ENCODE measurements at places on chromosomes 16 and 17.

- DNase-seq: no peak
Observed at GRCh38 chr17:13583996-13584700, 17.6 kb downstream of the HS3ST3A1 start.

GRCh38 chr16:49844359-49844758, 11.6 kb downstream of the ZNF423 start:
- no peak for DNase-seq

DNA sequence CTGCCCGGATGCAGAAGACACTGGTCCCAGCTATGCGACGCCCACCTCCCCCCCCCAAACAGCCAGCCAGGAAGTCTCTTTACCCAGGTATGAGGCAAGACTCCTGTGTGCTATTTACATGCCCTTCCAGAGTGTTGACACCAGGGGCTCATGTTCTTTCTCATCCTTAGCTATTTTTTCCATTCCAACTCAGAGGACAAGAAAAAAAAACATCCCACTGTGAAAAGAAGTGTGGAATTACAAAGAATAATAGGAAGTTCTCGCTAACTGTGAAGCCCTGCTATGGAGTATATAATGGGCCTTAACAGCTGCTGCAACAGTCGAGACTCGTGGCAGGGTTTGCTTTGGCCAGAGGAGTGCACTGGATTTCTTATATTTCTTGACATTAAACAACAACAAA, 584.9 kb downstream of the CDH13 start:
- DNase-seq: no peak

GRCh38 chr16:5551909-5552308, 454.3 kb upstream of the EEF2KMT start:
- DNase-seq: no peak

DNA sequence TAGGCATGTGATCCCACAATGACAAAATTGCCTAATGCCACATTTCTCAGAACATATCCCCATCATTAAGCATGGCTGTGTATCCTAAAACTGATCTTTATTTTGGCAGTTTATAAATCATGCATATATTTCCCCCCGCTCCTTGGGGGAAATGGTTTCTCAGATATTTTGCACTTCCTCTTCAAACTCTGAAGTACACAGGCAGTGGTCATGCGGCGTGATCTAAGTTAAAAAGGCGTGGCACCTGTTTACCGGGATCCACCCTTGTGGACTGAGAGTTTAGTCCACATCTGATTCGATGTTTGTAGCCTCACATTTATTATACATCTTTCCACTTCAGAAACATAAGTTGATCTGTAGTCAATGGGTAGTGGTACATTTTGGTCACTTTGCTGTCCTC, 51.4 kb downstream of the USP10 start:
- DNase-seq: no peak

DNA sequence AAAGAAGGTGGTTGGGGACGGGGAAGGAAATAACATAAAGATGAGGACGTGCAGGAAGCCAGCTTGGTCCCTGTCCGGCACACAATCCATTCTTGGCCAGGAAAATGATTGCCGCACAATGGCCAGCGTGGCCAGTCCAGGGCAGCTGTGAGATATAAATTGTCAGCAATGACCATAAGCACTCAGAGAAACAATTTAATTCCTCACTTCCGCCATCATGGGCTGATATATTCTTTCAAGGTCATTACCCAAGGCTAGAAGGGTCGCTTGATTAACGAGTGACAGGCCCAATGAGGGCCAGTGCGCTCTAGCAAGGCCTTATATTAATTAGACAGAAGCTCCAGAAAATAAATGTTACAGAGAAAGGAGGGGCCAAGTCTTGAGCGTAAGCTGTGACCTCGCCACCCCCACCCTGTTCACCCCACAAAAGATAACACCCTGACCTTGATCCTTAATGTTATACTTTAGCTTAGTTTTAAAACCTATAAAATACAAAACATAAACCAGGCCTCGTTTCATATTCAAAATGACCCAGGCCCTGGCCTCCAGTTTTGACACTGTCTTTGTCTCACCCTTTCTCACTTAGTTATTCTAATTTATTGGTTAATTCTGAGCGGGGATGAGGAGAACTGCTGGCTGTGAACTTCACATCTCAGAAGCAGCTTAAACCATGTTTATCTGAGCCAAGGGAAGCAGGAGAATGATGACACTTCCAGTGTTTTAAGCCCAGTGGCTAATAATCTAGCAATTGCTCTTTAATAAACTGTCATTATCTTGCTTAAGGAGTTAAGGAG, 478.3 kb upstream of the ZFHX3 start:
- no peak for DNase-seq

DNA sequence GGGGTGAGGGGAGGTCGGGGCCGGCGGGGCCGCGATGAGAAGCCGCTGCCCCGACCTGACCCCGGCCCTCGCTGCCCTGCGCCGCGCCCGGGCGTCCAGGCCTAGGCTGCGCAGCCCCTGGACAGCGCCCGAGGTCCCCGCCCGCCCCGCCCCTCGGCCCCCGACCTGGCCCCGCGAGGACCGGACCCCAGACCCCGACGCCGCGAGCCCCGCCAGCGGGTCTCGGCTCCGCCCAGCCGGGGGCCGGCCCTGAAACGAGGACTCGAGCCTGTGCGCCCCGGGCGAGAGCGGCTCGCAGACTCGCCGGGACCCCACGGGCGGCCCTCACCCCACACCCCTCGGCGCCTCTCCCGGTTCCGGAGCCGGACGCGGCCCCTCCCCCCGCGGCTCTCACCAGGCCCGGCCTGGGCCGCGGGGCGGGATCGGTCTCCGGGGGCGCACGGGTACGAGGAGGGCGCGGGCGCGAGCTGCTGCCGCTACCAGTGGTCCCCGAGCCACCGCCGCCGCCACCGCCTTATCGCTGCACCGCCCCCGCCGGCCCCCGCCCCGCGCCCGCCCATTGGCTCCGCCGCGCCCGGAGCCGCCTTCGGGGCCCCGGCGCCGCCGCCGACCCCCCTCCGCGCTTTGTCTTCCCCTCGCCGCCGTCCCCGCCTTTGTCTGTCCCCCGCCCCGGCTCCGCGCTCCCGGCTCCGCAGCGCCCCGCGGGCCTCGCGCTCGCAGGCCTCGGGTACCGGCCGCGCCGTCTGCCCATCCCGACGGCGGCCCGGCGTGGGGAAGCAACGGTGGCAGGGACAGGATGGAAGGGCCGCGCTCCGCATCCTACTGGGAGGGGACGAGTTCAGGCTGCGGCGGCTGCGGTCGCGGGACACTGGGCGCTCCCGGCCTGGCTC, at the start of gene LIMD2:
Gene LIMD2 (minus strand): TSS at position 488 of the 890 bp plus-strand sequence. CDS start 827 bp downstream, outside the sequence.
- peak; percentile 80 for DNase-seq

DNA sequence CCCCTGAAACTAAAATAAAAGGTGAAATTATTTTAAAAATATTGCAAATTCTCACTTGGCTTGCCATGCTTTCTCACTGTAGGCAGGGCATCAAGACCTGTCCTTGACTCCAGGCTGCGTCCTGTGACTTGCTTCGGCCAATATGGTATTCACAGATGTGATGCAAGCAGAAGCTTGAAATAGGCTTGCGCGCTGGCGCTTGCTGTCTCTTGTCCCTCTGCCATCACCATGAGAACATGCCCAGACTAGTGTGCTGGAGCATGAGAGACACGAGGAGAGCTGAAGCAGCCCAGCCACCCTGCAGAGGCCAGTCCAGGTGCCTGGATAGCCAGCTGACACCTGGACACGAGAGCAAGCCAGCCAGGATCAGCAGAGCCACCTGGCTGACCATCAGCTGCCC, 21.8 kb upstream of the ZKSCAN2 start:
- DNase-seq: no peak

- DNase-seq: no peak
Observed at GRCh38 chr17:64470625-64471024, 21.7 kb downstream of the MILR1 start.

DNA sequence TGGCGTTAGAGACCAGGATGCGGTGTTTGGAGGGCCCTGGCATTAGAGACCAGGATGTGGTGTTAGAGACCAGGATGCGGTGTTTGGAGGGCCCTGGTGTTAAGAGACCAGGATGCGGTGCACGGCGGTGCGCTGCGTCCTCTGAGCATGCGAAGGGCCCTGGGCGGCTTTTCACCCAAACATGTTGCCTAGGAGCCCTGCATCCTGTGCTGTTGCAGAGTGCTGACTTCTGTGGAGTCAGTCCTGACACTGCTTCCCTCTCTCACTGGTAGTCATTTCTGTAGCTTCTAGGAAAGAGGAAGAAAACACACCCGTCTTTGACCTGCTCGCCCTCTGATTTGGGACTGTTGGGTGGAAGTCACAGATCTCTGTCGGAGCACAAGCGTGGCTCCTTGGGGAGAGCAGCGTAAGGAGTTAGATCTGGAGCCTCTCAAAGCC, 141.2 kb downstream of the LAT start:
- DNase-seq: no peak

DNA sequence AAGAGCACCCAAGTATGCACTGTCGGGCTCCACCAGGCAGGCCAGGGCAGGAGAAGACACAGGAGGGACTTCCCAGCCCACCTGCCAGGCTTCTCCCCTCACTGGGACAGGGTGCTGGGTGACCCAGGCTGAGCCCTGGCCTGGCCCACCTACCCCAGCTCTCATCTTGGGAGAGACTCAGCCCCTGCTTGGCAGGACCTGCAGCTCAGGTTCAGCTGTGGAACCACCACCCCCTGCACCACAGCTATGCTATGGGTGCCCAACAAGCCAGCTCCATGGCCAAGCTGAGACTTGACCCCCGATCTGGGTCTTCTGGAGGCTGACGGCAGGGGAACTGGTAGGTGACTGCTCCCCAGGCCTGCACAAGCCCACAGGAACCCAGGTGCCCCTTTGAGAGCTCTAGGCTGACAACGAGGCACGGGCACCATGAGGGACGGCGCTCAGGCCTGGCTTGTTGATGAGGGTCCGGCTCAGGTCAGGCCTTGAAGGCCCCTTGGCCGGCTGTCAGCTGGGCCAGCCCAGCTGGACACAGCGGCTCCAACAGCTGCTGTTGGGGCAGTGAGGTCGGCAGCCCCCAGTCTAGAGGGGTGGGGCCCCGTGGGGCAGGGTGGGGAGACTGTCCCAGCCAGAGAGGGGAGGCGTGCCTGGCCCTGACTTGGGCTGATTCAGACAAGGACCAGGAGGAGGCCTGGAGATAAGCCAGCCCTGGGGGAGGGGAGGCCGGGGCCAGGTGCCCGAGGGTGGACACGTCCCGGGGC, 4.6 kb downstream of the RPUSD1 start:
- DNase-seq: no peak

GRCh38 chr17:63041722-63042121, 75.7 kb downstream of the TANC2 start:
- no peak for DNase-seq

DNA sequence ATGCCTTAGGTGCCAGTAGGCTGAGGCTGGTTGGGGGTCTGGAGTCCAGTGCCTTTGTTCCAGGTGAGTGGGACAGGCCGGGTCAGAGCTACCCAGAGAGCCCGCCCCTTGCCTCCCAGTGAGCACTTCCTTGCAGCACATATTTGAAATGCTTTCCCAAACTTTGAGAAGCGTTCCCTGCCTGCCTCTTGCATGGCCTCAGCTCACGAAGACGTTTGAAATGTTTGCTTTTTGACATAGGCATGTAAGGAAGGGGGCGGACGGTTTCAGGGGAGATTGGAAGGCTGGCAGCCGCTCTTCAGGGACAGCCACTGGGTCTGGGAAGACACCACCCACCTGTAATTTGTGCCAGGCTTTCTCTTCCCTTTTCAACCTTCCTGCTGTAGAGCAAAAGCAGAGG, 5.1 kb upstream of the FOXL1 start:
- no peak for DNase-seq

- no peak for DNase-seq
Observed at GRCh38 chr17:18143044-18143936, 34.7 kb downstream of the MYO15A start.

GRCh38 chr16:17930280-17930679, 406.3 kb downstream of the NPIPA8 start:
- DNase-seq: no peak

DNA sequence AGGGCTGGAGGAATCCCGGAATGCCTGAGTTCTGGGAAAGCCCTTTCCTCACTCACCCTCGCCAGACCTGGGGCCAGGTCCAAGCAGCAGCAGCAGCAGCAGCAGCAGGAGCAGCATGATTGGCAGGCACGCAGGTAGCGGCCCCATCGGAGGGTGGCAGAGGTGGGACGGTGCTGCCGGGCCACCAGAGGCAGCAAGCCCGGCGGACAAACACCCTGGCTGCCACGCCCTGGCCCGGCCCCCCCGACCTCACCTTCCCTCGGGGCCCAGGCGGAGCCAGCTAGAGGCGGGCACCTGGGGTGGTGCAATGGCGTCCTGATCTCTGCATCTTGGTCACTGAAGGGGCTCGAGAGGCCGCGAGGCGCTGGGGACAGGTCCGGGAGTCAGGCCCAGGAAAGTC, 122.4 kb downstream of the LAT start:
- DNase-seq: no peak

GRCh38 chr17:45229681-45230409, 8.2 kb downstream of the FMNL1 start:
- no peak for DNase-seq

- no peak for DNase-seq
Observed at GRCh38 chr16:79355600-79356358, 244.8 kb downstream of the MAF start.

GRCh38 chr17:75288770-75289114, 491 bp downstream of the SLC25A19 start:
- DNase-seq: peak; percentile 16

GRCh38 chr17:38719943-38720641, 10.0 kb upstream of the CISD3 start:
- no peak for DNase-seq

- DNase-seq: no peak
Observed at GRCh38 chr16:70715055-70715858, 29.4 kb upstream of the MTSS2 start.

DNA sequence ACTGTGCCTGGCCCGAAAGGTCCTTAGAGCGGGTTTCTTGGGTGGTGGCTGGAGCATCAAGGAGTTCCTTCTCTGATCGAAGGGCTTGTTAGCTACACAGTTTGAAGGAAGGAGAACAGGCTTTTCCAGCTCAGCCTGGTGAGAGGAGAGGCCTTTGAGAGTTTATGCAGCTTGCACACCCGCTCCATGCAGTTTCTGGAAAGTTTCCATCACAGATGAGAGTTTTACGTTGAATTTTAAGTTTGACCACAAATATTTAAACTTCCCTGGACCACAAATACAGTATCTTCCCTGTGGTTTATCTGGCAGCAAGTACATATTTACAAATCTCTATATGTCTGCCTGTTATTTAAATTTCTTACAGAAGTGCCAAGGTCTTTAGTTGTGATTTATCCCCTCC, 56.8 kb downstream of the HIC1 start:
- no peak for DNase-seq

DNA sequence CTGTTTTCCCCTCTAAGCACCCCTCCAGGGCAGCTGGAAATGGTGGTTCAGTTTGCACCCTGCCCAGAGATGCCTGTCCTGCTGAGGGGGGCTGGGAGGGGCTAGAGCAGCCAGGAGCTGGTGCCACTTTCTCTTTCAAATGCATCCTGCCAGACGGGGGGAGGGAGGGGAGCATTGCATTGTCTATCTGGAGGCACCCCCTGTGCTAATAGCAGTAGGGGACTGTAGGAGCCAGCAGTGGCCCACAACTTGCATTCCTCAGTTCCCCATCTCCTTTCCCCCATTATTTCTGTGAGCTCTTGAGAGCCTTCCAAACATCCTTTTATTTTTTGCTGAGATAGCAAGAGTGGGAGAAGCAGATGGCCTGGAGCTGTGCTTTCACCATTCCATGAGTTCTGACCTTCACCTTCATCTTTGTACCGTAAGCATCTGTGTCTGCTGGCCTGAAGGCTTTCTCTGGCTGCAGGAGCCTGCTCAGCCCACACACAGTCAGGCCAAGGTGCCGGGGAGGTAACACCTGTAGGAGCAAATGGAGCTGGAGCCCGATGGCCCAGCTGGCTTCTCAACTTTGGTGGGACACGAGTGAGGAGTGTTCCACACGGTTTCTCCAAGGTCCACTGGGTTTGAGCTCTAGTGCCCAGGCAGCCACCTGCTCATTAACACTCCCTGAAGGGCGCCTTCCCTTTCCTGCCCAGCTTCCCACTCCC, 5.2 kb downstream of the WFDC1 start:
- no peak for DNase-seq

All from activated CD8-positive, alpha-beta memory T cell treated with anti-CD3 and anti-CD28 coated beads for 4 hours (primary cell).